Midbrain (tissue), 1 donor: ENCODE measurements at places on chromosomes 5 and 9.

GRCh38 chr9:16752601-16753000 is 117.9 kb downstream of the BNC2 start:
- no peak for DNase-seq

DNA sequence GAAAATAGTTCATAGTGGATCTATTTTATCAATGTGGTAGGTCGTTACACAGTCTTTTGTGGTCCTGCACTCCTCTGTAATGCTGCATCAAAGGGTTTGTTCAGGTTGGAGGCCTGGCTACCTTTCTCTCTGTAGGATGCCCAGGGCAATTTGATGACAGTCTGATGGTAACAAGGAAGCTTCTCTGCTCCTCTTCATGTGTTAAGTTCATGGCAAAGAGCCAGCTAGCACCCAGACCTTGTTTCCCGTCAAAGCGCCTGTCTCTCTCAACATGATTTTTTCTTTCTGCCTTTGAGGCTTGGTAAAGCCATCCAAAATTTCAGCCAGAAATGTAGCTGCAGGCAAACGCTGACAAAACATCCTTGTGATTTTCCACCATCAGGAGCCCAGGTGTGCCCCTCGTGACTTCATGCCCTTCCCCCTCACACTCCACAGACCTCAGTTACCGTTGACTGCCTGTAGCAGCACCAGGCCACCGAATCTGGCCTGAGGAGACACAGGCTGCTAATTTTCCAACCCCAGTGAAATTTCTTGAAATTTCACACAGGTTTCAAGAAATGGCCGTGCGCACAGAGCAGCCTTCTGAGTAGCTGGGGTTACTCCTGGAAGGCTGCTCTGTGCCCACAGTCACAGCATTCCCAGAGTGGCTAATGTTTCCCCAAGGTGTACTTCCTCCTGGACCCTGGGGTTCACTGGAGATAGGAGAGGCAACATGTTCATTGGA is 292.7 kb downstream of the CWC27 start:
- DNase-seq = no peak

DNA sequence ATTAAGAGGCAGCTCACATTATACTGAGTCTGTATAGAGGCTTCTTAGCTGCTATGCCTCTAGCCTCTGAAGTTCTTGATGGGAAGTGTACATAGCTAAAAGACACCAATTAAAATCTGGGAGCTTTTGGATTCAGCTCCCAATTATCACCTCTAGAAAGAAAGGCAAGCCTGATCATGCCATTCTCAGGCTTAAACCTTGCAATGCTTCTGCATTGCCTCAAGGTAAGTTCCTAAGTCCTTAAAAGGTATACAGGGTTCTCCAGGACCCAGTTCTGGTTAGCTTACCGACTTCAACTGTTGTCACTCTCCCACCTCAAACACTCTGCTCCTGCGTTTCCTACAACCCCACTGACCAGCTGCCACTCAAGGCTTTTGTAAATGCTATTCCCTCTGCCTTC is 17.5 kb upstream of the CCL28 start:
- DNase-seq = no peak

DNA sequence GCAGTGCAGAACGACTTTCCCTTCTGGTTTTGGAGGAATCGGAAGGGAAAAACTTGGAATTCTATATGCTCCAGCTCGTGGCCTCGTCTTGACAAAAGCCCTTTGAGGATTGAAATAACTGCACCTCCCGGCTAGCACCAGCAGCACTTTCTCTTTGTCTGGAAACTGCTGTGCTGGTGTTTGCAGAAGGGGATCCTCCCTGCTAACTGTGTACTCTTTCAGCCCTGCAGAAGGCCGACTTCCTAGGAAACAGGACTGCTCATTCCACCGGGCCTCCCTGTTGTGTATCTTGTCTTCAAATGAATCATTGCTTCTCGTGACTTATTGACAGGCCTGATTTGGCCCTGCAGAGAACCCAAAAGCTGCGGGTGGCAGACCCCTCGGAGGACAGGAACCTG is 23.6 kb downstream of the STC2 start:
- DNase-seq = no peak

DNA sequence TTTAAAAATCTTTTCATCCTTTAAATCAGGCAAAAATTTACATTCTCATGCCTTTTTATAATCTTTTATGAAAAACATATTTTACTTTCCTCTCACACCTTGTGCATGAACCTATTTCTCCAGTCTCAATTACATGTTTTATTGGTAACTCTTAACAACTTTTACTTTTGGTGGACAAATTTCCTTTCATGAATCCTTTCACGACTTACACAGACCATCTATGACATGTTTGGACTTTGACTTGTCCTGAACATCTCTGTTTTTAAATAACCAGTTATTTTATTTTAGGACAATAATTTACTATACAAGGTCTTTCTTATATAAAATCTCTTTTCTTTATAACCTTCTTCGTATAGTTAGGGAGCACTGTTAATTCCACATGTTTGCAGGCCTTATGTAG is 26.5 kb upstream of the MTMR12 start:
- no peak for DNase-seq

GRCh38 chr9:37264539-37264938 is 144.2 kb downstream of the ZCCHC7 start:
- no peak for DNase-seq

GRCh38 chr5:133460172-133460758 is 152.1 kb downstream of the FSTL4 start:
- DNase-seq = no peak

GRCh38 chr5:109027983-109028607 is 280.4 kb downstream of the FER start:
- no peak for DNase-seq

GRCh38 chr5:58446024-58446423 is 13.9 kb downstream of the PLK2 start:
- DNase-seq = no peak

- no peak for DNase-seq
Measured at GRCh38 chr9:127803507-127804352, 1.0 kb downstream of the FPGS start.

DNA sequence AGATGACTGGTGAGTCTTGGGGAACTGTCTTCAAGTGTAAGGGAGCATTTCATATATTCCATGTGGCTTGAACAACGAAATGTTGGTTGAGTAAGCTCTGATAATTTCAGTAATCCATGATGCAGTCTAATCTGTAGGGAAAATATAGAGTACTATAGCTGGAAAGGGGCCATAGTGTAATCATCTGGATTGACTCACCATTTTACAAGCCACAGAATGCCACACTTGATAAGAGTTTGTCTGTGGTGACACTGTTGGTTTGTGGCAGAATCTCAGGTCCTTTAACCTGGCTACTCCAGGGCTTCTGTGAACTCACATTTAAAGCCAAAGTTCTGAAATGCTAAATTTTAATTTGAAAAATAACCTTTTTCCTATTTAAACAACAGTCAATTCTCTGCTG is 16.3 kb upstream of the MAML1 start:
- no peak for DNase-seq

DNA sequence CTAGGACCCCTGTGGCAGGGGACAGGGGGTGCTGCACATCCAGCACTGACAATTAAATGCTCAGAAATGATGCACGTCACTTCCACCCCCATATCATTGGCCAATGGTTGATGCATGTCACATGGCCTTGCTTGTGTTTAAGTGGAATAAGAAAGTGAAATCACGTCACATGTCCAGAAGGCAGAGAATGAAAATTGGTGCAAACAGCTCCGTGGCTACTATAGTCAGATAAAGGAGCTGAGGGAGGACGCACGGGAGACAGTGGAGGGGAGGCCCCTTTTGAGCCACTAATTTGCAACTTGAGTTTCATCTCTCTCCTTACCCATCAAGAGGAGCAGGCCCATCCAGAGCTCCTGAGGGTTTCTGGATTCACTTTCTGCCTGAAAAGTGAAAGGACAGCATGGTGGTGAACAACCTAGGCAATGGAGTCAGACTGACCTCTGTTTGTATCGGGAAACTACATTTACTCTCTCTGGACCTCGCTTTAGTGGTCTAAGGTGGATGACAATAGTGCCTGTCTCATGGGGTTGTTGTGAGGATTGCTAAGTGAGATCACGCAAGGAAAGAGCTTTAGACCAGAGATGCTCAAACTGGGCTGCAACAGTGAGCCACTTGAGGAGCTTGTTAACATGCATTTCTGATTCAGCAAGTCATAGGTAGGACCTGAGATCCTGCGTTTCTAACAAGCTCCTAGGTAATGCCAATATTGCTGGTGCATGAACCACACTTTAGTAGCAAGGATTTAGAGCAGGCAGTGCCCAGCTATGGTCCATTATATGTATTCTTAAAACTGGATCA is 133.9 kb upstream of the ADRA1B start:
- DNase-seq = no peak

GRCh38 chr9:134985451-134985850 is 67.7 kb upstream of the FCN1 start:
- DNase-seq = no peak

DNA sequence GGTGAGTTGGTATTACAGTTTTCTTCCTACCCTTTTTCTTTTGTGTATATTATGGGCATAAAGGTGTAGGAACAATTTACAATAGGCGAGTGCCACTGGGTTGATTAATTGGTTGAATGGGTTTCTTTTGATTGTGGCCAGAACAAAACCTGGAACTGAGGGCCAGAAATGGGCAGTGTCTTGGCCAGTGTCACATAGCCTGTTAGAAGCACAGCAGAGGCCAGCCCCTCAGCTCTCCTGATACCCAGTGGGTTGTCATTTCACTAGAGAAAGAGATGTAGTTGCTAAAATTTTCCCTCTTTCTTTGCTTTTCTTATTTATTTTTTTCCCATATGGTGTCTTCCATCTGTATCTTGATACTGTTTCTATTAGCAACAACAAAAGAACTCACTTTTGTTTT is 38.8 kb upstream of the SEMA6A start:
- no peak for DNase-seq

DNA sequence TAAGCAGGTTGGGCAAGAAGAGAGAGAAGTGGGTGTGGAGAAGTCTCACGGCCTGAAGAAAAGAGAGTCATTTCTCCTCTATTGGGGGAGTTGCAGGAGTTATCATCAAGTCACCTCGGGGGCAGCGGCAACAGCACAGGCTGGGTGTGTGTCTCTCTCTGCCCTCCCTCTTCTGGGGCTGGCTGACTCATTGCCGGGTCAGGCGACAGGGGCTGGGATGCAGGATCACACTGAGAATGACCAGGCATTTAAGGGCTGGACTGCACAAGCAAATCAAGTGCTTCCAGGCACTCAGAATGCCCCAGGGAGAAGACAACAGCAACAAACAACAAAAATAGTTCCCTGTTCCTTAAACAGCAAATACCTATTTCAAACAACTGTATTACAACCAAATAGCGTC is 6.3 kb upstream of the EQTN start:
- DNase-seq = no peak

GRCh38 chr5:80959138-80959537 is 1.0 kb upstream of the RASGRF2 start:
- DNase-seq = no peak

GRCh38 chr5:143570989-143571388 is 167.5 kb upstream of the NR3C1 start:
- DNase-seq = no peak

GRCh38 chr5:180816608-180817534 is 14.3 kb upstream of the MGAT1 start:
- no peak for DNase-seq

DNA sequence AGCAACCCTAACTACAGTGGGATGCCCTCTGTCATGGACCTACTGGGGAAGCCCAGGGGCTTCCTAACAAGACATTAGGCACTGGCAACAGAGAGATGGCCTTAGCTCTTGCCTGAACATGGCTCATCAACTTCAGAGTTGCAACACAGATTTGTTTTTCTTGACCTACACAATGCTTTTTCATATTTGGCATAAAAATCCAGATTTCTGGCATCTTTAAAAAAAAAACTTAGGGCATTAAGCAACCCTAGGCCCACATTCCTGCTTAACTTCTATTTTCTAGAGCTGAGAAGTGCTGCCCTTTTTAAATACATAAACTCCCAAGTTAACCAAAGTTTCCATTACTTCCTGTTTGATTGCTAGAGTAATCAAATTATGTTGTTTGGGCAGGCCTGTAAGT is 8.0 kb downstream of the GRIA1 start:
- no peak for DNase-seq

GRCh38 chr5:120527251-120527650 is 63.2 kb downstream of the PRR16 start:
- DNase-seq = no peak

GRCh38 chr5:84696651-84697050 is 312.0 kb upstream of the EDIL3 start:
- DNase-seq = no peak

- DNase-seq = no peak
Measured at GRCh38 chr5:59554501-59554900, 339.0 kb downstream of the PDE4D start.

- no peak for DNase-seq
Measured at GRCh38 chr5:52846182-52846842, 58.6 kb downstream of the ITGA1 start.

- peak; percentile 13 for DNase-seq
Measured at GRCh38 chr9:35729700-35730485, 2.1 kb downstream of the TLN1 start.

- no peak for DNase-seq
Measured at GRCh38 chr9:20788526-20789451, 104.7 kb downstream of the FOCAD start.

- DNase-seq = no peak
Measured at GRCh38 chr9:84512493-84512892, 157.0 kb upstream of the NTRK2 start.

DNA sequence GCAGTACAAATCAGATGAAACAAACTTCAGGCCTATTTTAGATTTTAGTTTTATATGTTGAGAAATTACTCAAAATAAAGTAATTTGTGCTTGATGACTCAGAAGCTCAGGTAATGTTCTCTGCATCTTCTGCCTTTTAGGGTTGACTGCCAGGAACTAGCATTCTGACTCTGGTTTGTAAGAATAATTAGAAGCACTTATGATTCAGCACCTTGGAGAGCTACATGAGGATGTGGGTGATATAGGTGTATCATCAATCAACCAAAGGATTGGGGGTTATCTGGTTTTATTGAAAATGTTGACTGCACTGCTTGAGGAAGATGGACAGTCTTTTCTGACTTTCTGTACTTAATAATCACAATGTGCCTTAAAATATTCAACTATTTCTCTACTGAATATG is 118.7 kb upstream of the SGCD start:
- DNase-seq = no peak

GRCh38 chr5:126515337-126515736 is 79.7 kb downstream of the ALDH7A1 start:
- no peak for DNase-seq

DNA sequence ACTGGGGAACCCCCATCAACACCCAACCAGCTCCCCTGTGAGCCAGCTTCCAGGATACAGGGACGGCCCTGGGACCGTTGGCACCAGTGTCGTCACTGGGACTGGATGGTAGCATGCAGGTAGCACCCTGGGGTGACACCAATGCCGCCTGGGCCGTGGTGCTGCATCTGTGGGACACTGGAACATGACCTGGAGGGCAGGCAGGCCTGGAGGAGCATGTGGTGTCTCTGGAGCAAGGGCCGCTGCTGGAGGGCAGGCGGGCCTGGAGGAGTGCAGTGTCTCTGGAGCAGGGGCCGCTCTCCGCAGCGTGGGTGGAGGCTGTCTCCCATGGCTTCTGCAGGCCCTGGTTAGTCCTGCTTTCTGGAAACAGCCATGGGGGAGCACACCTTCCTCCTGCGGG is 13.1 kb downstream of the LPCAT1 start:
- DNase-seq = no peak
